Activated CD4-positive, alpha-beta T cell treated with anti-CD3 and anti-CD28 coated beads for 36 hours (primary cell): ENCODE measurements at places on chromosomes 1 and 21. TPM values are rescaled to one million over a fixed set of nuclear protein-coding genes. Genes with fewer than 3 reads are reported as not detected.

- no peak overlapping the region for H3K4me3 ChIP-seq
- DNase-seq = no peak
- peaks cover 9% of the 10 kb centered on the region for H3K27me3 ChIP-seq
These were observed 14.4 kb downstream of the C1orf159 start for GRCh38 chr1:1101503-1101902.

Gene SPATA1
- 0.61 TPM for total RNA-seq

Gene ORC1
- 51.0 TPM for total RNA-seq

- H3K4me3 ChIP-seq = no peak overlapping the region
- no peak overlapping the region for H3K27ac ChIP-seq
- H3K4me1 ChIP-seq = no peaks in the 10 kb centered on the region
- H3K27me3 ChIP-seq = no peaks in the 10 kb centered on the region
- H3K36me3 ChIP-seq = no peaks in the 10 kb centered on the region
- DNase-seq = no peak
These were observed 31.8 kb upstream of the MYBPHL start for GRCh38 chr1:109338608-109339007.

Gene TTC22
- total RNA-seq = 4.1 TPM
